Kasumi-1 (cell line): ENCODE measurements at places on chromosomes 6 and 20.

GRCh38 chr6:141488488-141488887, 644.2 kb upstream of the GJE1 start:
- DNase-seq: peak; percentile 65

DNA sequence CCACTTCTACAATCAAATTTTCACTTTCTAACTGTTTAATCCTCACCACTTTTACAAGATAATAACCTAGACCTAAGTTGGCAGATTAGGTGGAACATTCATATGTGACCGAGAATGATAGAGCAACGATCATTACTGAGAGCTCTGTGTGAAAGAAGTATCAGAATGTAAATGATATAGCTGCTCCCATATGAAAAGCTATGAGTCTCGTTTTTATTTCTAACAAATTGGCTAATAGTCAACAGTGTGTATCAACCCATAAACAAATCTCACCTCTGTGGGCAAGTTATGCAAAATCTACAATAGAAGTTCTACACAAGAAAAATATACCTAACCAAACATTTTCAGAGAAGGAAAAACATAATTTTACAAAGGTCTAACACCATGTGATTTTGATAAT, 3.7 kb downstream of the LGSN start:
- DNase-seq: no peak

- no peak for DNase-seq
Measured at GRCh38 chr6:27141529-27142015, 105.9 kb upstream of the PRSS16 start.

- no peak for DNase-seq
Measured at GRCh38 chr6:36089048-36089447, 41.3 kb upstream of the MAPK13 start.

DNA sequence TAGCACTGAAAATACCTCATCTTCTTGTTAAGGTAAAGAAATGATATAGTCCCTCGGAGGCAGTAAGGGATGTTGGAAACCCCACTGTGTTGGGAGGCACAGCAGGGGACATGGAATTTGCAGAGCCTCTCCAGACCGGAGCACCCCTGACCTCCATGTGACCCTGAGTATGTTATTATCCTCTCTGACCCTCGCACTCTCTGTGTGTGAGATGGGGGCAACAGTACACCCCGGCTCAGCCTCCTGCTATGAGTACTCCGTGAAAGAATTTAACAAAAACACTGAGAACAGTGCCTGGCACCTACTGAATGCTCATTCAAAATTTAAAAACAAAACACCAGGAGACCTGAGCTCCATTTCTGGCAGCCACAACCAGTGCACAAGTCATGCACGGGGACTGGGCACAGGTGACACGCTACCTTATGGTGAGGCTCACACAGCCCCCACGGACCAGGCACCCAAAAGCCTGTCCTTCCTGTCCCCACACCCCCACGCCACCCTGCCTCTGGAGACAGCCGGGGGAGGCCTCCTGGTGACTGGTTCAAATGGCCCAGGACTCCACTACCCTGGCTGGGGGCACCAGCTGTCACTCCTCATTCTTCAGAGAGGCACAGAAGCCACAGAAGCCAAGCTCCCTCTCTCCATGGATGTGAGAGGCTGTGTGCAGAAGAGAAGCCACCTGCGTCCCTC, 6.1 kb downstream of the NINL start:
- DNase-seq: no peak

DNA sequence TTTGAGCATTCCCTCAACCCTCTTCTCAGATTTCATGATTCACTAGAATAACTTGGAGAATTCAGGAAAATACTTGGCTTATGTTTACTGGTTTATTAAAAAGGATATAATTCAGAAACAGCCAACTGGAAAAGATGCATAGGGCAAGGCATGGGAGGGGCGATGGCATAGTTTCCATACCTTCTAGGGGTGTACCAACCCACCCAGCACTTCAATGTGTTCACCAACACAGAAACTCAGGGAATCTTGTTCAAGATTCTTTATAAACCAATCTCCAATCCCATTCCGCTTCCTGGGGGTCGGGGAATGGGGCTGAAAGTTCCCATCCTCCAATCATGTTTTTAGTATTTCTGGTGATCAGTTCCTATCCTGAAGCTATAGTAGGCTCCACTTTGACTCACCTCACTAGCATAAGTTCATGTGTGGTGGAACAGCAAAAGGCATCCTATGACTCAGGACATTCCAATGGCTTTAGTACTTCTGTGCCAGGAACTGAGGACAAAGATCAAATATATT, 164.4 kb downstream of the SIM1 start:
- no peak for DNase-seq

GRCh38 chr6:71248306-71248765, 40.3 kb upstream of the OGFRL1 start:
- peak; percentile 87 for DNase-seq

- no peak for DNase-seq
Measured at GRCh38 chr20:46358346-46359058, 47.9 kb downstream of the ELMO2 start.

DNA sequence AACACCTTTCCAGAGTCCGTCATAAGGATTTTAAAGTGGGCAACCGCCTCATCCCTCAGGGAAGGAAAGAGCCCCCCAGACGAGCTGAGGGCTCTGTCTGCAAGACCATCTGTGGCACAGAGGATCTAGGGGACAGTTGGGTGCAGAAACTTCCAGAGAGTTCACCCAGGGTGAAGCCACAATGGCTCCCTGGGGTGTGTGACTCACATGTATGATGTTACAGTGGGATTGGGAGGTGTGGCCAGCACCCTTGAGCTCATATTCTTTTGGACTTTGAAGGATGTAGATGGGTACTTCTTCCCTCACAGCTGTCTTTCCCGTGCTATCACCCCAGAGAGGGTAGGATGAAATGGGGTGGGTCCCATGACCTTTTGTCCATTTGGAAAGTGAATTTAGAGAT, 95.5 kb downstream of the NCR2 start:
- no peak for DNase-seq

DNA sequence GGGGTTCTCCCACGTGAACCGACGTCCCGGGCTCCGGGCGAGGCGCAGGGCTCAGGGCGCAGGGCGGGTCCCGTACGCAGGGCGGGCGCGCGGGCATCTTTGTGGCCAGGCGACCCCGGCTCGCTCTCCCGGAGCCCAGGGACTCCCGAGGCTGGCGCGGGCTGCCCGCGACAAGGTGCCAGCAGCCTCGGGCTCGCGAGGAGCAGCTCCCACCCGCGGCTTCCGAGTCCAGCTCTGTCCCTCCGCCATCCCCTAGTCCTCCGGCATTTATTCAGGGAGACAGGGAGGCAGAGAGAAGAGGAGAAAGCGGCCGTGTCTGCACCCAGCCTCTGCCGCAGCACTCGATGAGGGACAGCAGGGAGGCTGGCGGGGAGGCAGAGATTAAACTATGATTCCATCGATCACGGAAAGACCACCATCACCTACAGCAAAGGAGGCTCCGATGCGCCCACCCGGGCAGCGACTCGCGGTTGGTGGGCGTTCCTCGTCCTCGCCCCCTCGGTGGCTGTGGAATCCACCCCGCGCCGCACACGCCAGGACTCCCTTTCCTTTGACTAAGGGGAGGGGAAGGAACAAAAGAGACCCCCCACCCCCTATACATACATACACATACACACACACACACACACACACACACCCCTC, 1.1 kb downstream of the RGS17 start:
- no peak for DNase-seq

- no peak for DNase-seq
Measured at GRCh38 chr6:127481111-127481510, 21.9 kb upstream of the KIAA0408 start.

GRCh38 chr6:107698146-107698545, 126.0 kb downstream of the SCML4 start:
- DNase-seq: no peak

GRCh38 chr6:9503111-9503761, 911.6 kb downstream of the TFAP2A start:
- DNase-seq: no peak

DNA sequence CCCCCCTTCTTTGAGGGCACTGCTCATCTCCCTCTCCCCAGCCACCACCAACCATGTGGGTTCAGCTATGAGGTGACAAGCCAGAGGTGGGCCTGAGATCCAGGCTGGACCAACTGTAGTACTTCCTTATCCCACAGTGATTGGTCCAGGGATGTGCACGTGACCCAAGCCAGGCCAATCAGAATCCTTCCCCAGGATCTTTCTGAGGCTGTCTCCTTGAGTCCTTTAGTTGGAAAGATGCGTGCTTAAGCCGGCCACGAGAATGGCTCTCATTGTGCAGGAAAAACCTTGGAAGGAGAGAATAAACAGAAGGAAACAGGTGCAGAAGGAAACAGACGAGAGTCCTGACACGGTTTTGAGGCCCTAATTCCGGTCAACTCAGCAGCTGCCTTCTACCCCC, 39.2 kb downstream of the ZC3H12D start:
- no peak for DNase-seq

DNA sequence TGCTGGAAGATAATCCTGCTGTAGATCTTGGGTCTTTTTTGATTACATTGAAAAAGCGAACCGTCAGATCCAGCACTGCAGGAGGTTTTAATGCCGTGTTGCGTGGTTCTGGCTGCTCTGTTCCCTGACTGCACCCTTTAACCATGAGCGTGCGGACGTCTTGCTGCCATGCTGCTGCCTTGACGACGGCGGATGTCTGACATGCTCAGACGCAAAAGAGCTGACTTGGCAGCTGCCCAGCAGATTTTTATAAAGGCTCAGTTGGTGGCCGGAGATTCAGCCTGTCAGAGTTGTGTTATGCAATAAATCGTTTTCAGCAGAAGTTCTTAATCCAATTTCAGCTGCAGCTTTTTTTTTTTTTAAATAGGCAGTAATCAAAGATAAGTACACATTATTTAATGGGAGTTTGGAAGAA, 119.4 kb downstream of the JARID2 start:
- DNase-seq: peak; percentile 88

DNA sequence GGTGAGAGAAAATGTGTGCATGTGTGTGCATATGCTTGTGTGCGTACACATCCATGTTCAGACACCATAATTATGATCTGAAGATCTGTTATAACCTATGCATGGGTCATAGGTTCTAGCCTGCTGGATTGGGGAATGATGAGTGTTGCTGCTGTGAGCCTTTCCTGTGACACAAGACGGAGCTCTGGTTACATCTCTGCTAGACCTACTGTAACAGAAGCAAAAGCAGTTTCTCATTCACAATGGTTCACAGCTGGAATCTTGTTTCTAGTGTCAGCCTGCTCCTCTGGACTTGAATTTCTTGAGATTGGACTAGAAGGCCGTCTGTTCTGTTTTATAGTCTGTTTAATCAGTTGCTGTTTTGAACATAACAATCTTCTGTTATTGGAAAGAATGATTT, 40.1 kb downstream of the DEFB114 start:
- DNase-seq: no peak

- DNase-seq: no peak
Measured at GRCh38 chr6:96775727-96776400, 61.4 kb downstream of the GPR63 start.

DNA sequence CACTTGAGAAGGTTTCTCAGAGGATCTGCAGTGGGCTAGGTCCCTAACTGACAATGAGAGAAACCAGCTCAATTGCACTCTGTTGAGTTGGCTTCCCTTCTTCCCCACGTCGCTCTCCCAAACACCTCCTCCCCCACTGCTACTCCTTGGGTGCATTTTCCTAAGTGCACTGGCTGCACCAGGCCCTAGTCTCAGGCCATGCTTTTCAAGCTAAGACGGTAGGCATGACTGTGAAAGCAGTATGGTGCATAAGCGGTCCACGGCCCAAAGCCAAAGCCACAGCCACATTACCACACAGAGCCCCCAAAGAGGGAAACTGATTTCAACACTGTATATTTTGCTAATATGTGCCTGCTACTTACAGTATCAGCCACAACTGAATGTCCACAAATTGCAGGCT, 62.1 kb upstream of the RBM24 start:
- no peak for DNase-seq

DNA sequence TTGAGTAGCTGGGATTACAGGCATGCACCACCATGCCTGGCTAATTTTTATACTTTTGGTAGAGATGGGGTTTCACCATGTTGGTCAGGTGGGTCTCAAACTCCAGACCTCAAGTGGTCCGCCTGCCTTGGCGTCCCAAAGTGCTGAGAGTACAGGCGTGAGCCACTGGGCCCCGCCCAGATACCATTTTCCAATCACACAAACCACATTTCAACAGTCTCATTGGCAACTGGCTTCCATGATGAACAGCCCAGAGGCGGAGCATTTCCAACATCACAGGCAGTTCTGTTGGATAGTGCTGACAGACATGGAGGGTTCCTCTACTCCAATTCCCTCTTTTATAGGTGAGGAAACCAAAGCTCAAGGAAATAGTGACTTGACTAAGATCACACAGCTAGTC, 43.9 kb upstream of the PLCB4 start:
- DNase-seq: no peak

- no peak for DNase-seq
Measured at GRCh38 chr6:139568151-139568955, 193.9 kb upstream of the CITED2 start.

DNA sequence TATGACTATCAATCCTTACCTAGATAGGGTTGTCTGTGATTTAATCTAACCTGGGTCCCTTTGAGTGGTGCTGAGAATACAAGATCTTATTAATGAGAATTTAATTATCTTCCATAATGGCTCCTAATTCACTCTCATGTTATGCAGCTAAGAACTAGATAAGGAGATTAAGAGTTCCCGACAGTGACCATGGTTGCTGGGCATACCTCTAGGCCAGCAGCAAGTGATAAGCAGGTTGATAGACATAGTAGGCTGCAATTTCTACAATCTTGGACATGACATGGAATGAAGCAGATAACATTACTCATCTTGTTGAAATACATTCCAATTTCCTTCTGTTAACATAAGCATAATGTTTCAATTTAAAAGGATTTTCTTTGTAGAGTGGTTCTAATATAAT, 27.1 kb downstream of the SPACA1 start:
- no peak for DNase-seq
